ENCODE measurements at places on chromosomes 1 and 21.

DNA sequence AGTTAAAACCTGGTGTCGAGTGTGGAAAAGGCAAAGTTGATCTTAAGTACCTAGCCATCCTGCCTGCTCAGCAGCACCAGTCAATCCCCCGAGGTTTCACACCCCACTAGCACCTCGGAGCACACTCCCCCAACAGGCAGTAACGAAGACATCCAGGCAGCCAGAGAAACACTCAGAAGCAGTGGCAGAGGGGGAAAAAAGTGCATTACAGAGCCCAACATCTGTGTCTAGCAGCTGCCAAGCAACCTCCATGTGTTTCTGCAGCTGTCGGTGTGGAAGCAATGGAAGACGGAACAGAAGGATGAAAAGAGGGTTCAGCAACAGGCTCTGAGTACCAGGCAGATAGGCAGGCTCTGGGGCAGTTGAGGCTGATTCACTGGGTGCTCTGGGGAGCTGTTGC lies 73.4 kb upstream of the PROX1 start:
- DNase-seq: no peak

- peak; percentile 77 for DNase-seq
Observed at GRCh38 chr1:9721606-9722377, 70.3 kb downstream of the PIK3CD start.

DNA sequence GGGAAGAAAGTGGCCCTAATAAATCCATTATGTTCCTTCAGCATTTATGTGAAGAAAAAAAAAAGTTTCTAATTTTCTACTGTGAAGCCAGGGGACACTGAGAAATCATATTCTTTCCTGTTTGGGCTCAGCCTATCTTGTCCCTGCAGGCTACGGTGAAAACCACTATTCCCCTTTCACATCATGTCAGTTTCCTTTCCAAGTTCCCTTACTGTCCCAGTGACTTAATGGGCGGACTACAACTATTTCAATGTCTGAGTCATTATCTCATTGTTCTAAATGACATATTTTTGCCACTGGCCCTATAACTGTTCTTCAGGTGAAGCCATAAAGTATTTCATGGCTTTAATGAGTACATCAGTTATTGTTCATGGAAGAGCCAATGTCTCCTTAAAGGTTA lies 71.3 kb upstream of the BEND5 start:
- DNase-seq: no peak

- peak; percentile 34 for DNase-seq
Observed at GRCh38 chr1:145846201-145846612, 777 bp downstream of the NUDT17 start.

DNA sequence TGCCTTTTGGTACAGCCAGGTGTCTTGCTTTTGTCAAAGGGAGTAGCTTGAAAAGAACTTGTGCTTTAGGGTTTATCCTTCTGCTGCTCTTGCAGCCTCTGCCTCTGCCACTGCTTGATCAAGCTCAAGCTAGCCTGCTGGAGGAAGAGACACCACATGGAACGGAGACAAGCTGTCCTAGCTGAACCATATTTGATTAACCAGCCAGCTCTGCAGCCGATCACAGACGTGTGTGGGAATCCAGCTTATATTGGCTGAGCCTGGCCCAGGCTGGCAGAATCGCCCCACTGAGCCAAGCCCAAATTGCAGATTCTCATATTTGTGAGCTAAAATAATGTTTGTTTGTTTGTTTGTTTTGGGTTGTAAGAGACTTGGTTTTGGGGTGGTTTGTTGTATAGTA lies 18.7 kb upstream of the FAM78B start:
- DNase-seq: no peak

DNA sequence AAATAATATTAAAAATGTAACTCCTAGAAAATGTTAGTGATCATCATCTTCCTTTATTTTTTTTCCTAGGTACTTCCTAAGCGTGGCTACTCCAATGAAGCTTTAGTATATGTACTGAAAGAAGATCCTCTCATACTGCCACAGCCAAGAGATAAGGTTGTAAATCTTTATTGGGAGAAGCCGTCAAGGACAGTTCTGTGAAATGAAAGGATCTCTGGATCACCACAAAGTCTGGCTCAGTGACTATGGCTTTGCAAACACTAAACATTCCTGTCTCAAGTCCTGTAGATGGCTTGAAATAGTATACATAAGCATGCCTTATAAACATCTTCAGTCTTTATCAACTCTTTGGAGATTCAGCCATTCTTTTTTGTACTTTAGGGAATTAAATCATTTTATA lies 61.2 kb upstream of the DPH5 start:
- no peak for DNase-seq

GRCh38 chr1:231340328-231341013 lies 2.4 kb downstream of the SPRTN start:
- DNase-seq: no peak

DNA sequence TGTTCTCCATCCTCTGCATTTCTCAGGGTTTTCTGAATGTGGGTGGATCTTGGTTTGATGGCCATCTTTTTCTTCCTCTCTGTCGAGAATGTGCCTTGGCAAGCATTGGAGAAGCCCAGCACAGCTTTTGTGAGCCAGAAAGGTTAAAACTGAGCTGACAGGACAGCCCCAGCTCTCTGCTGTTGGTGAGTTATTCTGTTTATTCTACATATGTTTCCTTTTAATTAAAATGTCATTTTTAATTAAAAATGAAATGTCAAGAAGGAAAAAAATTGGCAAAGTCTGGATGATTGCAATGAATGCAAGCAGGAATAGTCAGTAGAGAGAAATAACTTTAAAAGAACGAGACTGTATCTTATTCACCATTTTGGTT lies 325.8 kb downstream of the PTBP2 start:
- no peak for DNase-seq

DNA sequence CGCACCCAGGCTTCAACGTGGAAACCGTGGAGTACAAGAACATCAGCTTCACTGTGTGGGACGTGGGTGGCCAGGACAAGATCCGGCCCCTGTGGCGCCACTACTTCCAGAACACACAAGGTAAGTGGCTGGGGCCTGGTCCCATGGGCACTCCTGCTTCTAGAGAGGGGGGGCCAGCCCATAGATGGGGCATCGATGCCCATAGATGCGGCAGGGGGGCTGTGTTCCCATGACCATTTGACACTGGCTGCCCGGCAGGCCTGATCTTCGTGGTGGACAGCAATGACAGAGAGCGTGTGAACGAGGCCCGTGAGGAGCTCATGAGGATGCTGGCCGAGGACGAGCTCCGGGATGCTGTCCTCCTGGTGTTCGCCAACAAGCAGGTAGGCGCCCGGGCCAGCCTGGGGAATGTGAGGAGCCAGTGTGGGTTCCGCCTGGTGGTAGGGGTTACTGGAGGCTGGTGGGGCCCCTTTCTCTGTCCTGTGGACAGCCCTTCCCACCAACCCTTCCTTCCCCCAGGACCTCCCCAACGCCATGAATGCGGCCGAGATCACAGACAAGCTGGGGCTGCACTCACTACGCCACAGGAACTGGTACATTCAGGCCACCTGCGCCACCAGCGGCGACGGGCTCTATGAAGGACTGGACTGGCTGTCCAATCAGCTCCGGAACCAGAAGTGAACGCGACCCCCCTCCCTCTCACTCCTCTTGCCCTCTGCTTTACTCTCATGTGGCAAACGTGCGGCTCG lies 5.6 kb downstream of the C1orf35 start:
- DNase-seq: no peak

DNA sequence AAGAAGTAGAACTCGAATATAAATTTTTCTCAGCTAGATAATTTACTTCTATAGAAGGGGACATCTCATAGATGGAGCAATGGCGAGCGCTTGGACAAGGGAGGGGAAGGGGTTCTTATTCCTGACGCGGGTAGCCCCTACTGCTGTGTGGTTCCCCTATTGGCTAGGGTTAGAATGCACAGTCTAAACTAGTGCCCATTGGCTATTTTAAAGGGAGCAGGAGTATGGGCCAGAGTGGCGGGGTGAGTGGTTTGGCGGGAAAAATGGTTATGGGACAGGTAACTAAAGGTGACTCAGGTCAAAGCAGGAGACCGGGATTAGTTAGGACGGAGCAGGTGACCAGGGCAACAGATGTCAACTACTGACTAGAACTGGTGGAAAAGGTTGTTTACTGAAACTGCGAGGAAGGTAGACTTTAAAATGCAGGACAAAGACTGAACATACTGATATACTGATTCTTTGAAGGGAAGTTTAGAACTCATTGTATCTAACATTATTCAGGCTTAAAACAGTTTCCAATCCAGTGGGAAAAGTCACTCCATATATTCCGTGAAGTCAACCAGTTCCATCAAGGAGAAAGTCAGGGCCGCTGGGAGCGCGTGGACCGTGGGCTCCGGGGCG lies 940 bp upstream of the ATAD3A start:
- no peak for DNase-seq

DNA sequence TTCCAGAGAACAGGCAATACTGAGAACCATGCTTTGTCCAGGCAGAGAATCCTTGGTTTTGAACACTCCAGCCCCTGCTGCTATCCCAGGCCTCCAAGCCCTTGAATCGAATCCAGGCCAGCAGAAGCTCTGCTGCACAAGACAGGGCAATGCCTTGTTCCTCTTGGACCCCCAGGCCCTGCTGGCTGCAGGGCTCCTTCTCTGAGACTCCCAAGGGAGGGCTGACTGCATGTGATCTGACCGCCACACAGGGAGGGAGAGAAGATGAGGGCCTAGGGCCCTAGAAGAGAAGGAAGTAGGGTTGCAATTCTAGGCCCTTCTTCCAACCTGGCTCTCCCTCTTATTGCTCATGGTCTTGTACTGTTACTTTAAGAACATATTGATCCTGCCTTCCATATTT lies 160.6 kb upstream of the EDN2 start:
- no peak for DNase-seq

- no peak for DNase-seq
Observed at GRCh38 chr1:235468004-235468403, 36.2 kb downstream of the B3GALNT2 start.

- no peak for DNase-seq
Observed at GRCh38 chr1:210144736-210145135, 87.9 kb upstream of the SERTAD4 start.

DNA sequence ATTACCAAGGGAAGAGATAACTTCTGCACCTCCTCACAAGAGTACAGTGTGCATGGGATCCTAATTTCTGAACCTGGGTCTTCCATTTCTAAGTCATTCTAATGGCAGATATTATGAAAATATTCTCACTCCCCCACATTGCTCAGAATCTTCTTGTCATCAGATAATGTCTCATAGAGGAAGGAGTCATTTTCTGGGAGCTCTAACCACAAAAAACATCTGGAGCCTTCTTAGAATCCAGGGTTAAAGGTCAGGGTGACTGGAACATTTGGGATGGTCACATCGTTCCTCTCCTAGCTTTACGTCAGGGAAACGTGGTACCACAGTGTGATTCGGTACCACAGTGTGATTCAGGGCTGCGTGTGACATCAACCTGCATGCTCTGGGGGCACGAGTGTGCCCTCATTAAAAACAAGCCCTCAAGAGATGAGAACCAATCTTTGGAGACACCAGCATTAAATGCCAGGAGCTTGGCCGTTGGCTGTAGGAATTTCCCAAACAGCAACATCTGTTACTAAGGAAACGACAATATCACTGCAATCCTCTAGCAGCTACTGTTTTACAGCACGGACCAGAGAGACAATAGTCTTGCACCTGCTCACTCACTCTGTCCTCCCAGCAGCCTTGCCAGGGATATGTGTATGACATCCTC lies 179.1 kb downstream of the PSMG1 start:
- no peak for DNase-seq

- no peak for DNase-seq
Observed at GRCh38 chr1:32232558-32233304, 10.5 kb downstream of the EIF3I start.

GRCh38 chr1:54417123-54417522 lies 10.9 kb upstream of the SSBP3 start:
- DNase-seq: no peak

DNA sequence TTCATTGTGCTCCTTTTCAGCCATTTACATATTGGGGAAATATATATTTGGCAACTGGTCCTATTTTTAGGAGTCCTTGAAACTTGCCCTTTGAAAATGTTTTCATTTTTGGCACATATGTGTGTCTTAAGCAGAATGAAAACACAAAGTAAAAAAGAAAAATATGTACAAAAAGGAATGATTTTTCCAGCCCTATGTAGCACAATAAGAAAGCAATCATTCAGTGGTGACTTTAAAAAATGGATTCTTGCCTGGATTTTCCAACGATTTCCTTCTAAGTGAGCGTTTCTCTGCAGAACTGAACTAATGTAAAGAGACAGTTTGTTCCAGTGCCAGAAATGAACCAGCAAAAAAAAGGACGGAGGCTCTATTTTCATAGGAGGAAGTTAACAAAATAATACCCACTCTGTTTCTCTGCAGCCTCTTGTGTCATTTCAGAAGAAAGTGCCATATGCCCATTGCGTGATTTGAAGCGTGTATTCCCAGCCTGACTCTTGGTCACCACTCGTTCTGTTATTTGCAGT lies 340.1 kb downstream of the SETD4 start:
- DNase-seq: no peak

- no peak for DNase-seq
Observed at GRCh38 chr1:201481004-201481380, 12.0 kb upstream of the PHLDA3 start.

DNA sequence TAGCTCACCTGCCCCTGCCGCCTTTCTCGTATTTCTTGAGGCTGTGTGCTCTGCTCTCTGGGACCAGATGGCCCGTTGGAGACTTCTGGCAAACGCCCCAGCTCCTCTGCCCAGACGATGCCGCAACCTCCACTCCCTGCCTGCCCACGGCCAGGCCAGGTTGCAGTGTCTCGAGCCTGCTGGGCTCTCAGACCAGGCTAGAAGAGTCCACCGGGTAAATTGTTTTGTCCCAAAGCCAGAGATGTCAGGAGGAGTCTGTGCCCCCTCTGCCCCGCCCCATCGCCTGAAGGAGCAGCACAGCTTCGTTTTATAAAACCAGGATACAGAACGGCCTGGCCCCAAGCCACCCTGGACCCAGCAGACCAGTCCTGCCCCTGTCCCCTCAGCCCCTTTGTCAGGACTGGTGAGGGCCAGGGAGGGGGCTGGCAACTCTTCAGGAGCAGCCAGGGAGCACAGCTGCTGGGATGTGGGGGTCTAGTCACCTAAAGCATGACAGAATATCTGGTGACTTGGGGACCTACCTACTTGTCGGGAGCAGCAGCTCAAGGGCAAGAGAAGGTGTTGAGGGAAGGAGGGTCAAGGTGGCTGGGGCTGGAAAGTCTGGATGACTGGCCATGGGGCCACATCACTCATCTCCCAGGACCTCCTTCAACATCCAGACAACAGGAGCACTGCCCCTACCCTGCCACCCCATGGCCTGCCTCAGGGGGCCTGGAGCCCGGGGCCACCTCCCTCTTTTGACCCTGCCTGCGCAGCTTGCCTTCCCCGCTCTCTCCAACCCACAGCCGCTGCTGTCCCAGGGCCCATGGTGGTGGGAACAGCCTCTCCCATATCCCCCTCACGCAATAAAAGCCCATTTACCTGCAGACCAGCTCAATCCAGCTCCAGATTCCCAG lies 33.9 kb upstream of the LBR start:
- no peak for DNase-seq

- DNase-seq: no peak
Observed at GRCh38 chr1:222127526-222128152, 385.8 kb upstream of the DUSP10 start.
